ENCODE measurements at places on chromosomes 5 and 9.

- DNase-seq, result no peak
These were observed 7.3 kb downstream of the PDGFRB start for GRCh38 chr5:150148117-150148927.

GRCh38 chr9:77514886-77515711 is 133.0 kb downstream of the GNA14 start:
- DNase-seq, result no peak

- DNase-seq, result no peak
These were observed 29.2 kb downstream of the PROP1 start for GRCh38 chr5:177966839-177967166.

- DNase-seq, result no peak
These were observed 15.2 kb upstream of the LHX3 start for GRCh38 chr9:136220017-136220729.

- DNase-seq, result no peak
These were observed 144.4 kb downstream of the SLC12A2 start for GRCh38 chr5:128228008-128228407.

GRCh38 chr9:86636519-86636918 is 282.3 kb upstream of the TUT7 start:
- no peak for DNase-seq

- no peak for DNase-seq
These were observed 69.1 kb downstream of the GCNT1 start for GRCh38 chr9:76528056-76528455.

DNA sequence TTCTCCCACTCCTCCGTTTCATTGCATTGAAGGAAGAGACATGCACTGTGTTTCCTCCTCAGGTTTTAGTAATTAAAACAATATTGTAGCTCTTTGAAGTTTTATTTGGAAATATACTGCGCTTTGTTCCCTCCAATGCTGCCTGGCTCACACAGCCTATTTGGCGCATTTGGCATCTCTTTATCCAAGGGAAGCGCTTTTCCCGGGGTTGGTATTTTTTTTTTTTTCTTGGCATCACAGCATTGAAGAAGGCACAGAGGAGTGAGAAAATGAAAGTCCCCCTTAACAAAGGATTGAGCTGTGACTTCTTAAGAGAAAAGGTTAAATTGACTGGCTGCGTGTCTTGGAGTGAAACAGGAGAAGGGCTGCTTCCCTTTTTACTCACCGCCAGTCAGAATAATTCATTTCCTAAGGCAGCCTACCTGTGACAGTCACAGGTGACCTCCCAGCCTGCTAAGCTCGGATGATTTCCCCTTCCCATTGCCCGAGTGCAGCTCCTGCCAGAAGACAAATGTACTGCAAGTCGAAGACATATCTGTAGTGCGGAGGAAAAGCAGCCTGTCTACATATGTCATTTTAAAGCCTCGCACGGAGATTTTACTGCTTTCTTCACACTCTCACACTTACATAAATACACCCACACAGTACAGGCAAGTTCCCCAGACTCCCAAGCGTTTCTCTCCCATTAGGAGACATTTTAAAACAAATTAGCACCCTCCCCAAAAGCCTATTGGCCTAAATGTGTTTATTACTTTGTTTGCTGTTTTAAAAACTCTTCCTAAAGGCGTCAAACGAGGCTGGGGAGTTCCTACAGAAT is 665.5 kb upstream of the ZNF608 start:
- DNase-seq, result no peak

DNA sequence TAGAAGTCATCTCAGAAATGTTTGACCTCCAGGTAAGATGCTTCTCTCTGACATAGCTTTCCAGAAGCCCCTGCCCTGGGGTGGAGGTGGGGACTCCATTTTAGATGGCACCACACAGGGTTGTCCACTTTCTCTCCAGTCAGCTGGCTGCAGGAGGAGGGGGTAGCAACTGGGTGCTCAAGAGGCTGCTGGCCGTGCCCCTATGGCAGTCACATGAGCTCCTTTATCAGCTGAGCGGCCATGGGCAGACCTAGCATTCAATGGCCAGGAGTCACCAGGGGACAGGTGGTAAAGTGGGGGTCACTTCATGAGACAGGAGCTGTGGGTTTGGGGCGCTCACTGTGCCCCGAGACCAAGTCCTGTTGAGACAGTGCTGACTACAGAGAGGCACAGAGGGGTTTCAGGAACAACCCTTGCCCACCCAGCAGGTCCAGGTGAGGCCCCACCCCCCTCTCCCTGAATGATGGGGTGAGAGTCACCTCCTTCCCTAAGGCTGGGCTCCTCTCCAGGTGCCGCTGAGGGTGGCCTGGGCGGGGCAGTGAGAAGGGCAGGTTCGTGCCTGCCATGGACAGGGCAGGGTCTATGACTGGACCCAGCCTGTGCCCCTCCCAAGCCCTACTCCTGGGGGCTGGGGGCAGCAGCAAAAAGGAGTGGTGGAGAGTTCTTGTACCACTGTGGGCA is 642 bp downstream of the CSF2 start:
- no peak for DNase-seq

DNA sequence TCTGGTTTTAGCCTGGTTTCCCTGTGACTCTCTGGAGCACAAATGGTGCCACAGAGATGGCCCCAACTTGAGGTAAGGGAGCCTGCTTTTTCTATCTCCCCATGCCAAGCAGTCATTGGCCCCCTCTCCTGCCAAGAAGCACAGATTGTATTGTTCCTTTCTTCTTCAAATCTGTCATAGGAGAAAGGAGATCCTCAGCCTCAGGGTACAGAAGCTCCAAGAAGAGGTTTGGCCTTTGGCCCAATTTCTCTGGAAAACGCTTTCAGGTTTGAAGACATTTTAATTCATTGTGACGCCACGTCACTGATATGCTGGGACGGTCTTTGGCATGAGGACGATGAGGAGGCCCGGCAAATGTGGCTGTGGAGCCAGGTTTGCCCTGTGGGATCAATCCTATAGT is 29.2 kb upstream of the PANK3 start:
- no peak for DNase-seq

DNA sequence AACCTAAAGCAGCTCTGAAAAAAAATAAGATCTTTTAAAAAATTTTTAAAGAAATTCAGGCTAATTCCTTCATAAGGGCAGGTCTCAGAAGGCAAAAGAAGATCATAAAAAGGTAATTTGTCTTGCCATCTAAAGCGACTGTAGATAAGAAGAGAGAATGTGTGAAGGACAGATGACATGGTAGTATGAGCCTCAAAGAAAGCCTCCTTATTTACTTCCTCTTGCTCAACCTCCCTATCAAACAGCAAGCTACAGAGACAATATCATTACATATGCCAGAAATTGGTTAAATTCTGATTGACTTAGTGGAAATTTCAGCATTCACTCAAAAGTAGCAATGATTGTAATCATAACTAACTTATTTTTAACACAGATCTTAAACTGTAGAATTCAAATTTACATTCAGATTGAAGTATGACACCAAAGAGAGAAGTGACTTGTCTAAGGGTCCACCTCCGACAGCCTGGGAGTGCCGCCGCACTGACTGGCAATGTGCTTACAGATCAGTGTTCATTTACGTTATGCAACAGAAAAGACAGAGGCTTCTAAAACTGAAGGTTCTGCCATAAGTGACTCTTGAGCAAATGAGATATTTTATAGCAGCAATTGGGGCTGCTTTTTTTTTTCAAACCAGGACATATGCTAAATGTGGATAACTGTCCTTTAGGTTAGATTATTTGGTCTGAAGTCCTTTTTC is 132.0 kb downstream of the CEMIP2 start:
- no peak for DNase-seq

DNA sequence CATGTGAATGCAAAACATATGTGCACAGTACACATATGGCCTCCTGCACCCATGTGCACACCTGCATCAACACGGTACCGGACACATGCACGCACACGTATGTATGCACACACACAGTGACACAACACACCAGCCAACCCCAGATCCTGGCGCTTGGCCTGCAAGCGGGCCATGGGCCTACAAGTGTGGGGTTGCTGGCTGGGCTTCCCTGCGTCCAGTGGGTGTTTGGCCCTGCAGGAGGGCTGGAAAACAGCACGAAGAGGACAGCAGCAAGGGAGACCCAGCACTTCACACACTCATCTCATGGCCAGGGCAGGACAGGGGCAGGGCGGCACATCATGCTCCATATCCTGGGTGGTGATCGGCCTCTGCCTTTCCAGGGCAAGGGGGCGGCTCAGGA is 77.7 kb downstream of the COL5A1 start:
- no peak for DNase-seq

GRCh38 chr9:76203373-76203772 is 190.9 kb downstream of the RFK start:
- no peak for DNase-seq

GRCh38 chr5:71601222-71602026 is 14.3 kb downstream of the MCCC2 start:
- DNase-seq, result peak; percentile 4

GRCh38 chr5:163339148-163339547 is 98.2 kb upstream of the CCNG1 start:
- DNase-seq, result no peak

DNA sequence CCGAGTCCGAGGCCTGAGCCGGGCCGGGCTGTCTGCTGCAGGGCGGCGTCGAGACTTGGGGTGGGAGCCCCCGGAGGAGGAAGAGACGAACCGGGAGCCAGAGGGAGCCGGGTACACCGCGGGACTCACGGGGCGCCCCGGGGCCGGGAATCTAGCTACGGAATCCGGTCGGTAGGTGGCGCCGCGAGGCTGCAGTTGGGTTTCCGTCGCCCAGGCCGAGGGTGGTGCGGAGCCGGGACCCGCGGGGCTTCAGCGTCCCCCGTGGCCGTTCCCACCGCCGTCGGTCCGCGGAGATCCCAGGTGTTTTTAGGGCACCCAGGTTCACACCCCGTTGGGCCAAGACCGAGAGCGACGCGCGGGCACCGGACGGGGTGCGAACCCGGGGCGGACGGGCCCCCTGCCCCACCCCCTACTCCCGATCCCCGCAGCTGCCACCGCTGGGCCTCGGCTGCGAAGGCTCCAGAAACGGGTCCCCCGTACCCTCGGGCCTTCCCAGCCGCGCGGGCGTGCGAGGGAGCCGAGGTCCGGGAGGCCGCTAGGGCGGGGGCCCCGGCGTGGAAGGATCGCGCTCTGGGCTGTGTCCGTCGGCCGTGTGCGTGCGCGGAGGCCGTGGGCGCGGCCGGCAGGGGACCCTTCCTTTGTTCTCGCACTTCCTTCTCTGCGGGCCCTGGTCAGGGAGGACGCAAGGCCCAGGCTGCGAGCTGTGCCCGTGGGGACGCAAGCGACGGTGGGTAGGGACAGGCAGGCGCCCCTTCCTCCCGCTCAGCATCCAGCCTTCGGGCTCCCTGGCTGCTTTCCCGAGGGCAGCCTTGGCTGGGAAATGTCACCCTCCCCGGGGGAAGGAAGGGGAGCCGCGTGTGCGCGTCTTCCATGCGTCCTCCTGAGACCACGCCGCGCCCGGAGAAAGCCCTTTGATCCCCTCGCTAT is 146.6 kb downstream of the GAPVD1 start:
- peak; percentile 91 for DNase-seq

GRCh38 chr9:114504341-114505186 is 709 bp downstream of the WHRN start:
- peak; percentile 36 for DNase-seq

GRCh38 chr5:16881251-16881650 is 54.8 kb downstream of the MYO10 start:
- no peak for DNase-seq

DNA sequence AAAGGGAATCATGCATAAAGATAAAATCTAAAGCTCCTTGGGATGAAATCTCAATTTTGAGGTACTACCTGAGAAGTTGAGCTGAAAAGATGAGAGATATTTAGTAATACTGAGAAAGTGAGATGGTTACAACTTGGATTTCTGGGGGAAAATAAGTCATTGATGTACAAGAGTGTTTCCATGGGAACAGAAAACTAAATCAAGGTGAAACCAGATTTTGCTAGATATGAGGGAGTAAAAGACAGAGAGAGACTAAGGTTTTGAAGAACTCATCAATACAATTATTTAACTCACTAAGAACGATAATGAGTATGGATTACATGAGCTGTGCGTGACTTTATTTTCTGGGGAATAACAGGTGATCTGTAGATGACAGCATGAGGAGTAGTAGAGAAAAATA is 10.2 kb upstream of the ST8SIA4 start:
- no peak for DNase-seq

- DNase-seq, result no peak
These were observed 735 bp downstream of the IDNK start for GRCh38 chr9:83623679-83624076.

DNA sequence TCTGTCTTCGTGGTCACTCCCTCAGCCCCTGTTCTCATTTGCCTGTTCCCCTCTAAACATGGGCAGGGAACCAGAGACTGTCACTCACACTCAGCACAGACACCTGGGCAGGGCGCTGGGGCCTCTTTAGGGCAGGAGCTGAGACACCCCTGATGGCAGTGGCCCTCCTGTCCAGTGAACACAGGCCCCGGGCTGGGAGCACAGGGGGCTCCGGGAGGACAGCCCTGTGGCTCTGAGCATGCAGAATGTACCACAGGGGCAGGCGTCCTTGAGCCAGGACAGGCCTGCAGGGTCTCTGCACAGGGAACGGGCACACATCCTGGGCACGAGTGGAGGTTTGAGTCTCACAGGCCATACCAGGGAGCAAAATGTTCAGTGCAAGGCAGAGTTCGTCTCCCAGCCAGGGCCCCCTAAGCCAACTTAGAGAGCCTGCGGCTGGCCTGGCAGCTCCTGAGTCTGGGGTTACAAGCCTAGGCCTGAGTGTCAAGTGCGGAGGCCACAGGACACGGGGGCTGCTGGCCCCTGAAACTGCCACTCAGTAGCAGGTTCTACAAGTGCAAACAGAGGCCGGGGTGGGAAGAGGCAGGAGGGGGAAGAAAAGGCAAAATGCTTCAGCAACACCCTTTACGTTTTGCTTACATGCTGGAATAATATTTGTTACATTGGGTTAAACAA is 55.9 kb upstream of the NKD2 start:
- no peak for DNase-seq

GRCh38 chr5:148336704-148337435 is 1.5 kb downstream of the SPINK9 start:
- DNase-seq, result peak; percentile 4
